Dermis lymphatic vessel endothelial cell (primary cell): ENCODE measurements at places on chromosomes 3 and 15. TPM values are rescaled to one million over a fixed set of nuclear protein-coding genes. Genes with fewer than 3 reads are reported as not detected.

Gene MRPL3
- 41.8 and 71.9 TPM in 2 replicates for total RNA-seq

Gene RTP3
- not detected in 2 replicates for total RNA-seq

Gene AADACL2
- total RNA-seq = not detected in 2 replicates

Gene SCAANT1
- not detected in 2 replicates for total RNA-seq

Gene ACKR2
- total RNA-seq = 5.4 and 12.5 TPM in 2 replicates

Gene LTK
- total RNA-seq = 0.09 TPM in 1 of 2 replicates, not detected in the other

Gene ARPIN
- 10.6 and 12.4 TPM in 2 replicates for total RNA-seq

Gene MORC1
- not detected in 2 replicates for total RNA-seq

Gene PSMA4
- total RNA-seq = 160 and 237 TPM in 2 replicates

Gene SLC33A1
- total RNA-seq = 26.3 and 27.2 TPM in 2 replicates

Gene PPP1R14D
- total RNA-seq = not detected in 2 replicates

Gene MUC4
- not detected in 2 replicates for total RNA-seq

Gene TTLL13
- not detected in 2 replicates for total RNA-seq

Gene BSN
- total RNA-seq = under 0.01 and 0.09 TPM in 2 replicates

Gene DNASE1L3
- 1.7 and 8.7 TPM in 2 replicates for total RNA-seq

Gene UBR1
- 22.5 and 39.8 TPM in 2 replicates for total RNA-seq

Gene SUCLG2
- total RNA-seq = 29.4 and 37.4 TPM in 2 replicates

Gene C3orf20
- under 0.01 TPM in 2 replicates for total RNA-seq

Gene ZFAND6
- total RNA-seq = 198 and 237 TPM in 2 replicates

Gene IQCF5
- total RNA-seq = not detected in 2 replicates

Gene SLC28A2
- not detected in 2 replicates for total RNA-seq

Gene MESP1
- total RNA-seq = 0.09 and 0.11 TPM in 2 replicates

Gene GOLGA6L7
- total RNA-seq = not detected in 2 replicates

Gene GCNT3
- total RNA-seq = not detected in 2 replicates

Gene MKRN3
- total RNA-seq = under 0.01 and 0.65 TPM in 2 replicates

Gene SKOR1
- total RNA-seq = 0.09 and 0.11 TPM in 2 replicates

Gene ST3GAL6
- total RNA-seq = 44.3 and 105 TPM in 2 replicates

Gene RABL3
- total RNA-seq = 9.4 and 10.6 TPM in 2 replicates

Gene RTP4
- 0.77 and 2.1 TPM in 2 replicates for total RNA-seq

Gene MASP1
- under 0.01 and 0.43 TPM in 2 replicates for total RNA-seq

Gene GLDN
- total RNA-seq = under 0.01 TPM in 1 of 2 replicates, not detected in the other

Gene P2RY12
- not detected in 2 replicates for total RNA-seq

Gene SCAP
- total RNA-seq = 39.7 and 46.6 TPM in 2 replicates
